ENCODE measurements at places on chromosomes 7 and 10.

- DNase-seq = peak; percentile 22
These were observed 22.9 kb upstream of the C10orf105 start for GRCh38 chr10:71742301-71743088.

DNA sequence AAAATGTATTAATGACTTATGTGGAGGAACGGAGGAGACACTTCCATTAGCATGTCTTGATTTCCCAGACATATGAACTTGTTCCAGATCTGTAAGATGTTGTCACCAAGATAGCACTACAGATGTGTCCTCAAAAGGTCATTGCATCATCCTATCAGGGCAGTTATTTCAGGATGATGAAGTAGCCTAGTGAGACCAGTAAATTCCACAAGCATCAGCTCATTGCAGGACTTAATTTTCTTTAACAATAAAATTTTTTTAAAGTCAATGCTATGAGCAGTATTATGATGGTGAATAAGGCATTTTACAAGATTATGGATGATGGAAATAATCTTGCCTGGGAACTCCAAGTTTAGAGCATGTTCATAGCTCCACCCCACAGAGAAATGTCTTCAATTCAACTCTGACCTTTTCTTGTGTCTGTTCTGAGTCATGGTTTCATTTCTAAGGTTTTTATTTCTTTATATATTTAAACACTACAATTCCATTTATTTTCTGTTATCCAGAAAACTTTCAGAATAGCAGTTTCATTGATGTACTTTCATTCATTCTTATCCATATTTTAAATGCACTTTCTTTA, 1203.3 kb upstream of the CELF2 start:
- DNase-seq = no peak

- DNase-seq = no peak
These were observed 131.8 kb downstream of the HECW1 start for GRCh38 chr7:43244232-43244631.

- no peak for DNase-seq
These were observed 8.0 kb downstream of the FLNC start for GRCh38 chr7:128838109-128838779.

GRCh38 chr10:127117125-127117524, 79.3 kb downstream of the INSYN2A start:
- DNase-seq = no peak

DNA sequence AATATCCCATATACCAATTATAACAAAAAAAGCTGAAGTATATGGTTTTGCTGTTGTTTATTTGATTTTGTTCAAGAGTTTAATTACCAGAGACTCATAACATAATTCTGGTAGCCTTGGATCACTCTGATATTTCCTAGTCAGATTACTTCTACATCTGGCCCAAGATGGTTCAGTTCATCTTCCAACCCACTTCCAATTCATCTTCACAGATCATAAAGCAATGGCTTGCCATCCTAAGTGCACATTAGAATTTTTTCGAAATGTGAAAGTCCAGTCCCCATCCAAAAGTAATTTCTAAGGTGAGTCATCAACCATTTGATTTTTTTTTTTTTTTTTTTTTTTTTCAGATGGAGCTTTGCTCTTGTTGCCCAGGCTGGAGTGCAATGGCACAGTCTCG, 8.0 kb upstream of the HIBADH start:
- no peak for DNase-seq

- DNase-seq = no peak
These were observed 168.3 kb downstream of the GLI3 start for GRCh38 chr7:42068554-42069280.

GRCh38 chr7:48296966-48297365, 125.7 kb downstream of the ABCA13 start:
- no peak for DNase-seq

DNA sequence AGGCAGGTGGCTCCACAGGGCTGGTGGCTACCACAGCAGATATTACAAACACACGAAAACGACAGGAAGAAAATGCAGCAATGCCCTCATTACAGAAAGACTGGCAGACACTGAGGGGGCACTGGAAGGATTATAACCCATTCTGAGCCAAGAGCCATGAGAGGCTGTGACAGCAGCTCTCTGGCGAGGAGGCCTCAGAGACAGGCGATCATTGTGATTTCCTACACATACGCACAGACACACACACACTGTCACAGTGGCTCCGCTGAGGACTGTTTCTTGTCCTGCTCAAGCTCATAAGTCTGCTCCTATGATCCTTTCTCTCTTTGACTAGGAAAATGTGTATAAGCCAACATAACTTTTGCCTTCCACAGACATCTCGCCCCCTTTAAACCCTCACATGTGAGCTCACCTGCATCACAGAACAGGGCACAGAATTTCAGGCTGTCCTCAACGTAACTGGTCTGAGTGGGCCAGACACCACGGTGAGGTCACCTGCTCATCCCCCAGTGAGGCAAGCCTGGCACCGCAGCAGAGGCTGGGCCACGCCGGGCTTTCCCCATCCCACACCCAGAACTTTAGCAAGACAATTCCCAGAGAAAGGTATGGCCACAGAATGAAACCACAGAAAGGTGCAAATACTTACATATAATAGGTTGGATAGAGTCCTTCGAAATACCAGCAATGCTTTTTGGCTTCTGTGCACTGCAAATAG, 51.7 kb downstream of the VOPP1 start:
- no peak for DNase-seq

DNA sequence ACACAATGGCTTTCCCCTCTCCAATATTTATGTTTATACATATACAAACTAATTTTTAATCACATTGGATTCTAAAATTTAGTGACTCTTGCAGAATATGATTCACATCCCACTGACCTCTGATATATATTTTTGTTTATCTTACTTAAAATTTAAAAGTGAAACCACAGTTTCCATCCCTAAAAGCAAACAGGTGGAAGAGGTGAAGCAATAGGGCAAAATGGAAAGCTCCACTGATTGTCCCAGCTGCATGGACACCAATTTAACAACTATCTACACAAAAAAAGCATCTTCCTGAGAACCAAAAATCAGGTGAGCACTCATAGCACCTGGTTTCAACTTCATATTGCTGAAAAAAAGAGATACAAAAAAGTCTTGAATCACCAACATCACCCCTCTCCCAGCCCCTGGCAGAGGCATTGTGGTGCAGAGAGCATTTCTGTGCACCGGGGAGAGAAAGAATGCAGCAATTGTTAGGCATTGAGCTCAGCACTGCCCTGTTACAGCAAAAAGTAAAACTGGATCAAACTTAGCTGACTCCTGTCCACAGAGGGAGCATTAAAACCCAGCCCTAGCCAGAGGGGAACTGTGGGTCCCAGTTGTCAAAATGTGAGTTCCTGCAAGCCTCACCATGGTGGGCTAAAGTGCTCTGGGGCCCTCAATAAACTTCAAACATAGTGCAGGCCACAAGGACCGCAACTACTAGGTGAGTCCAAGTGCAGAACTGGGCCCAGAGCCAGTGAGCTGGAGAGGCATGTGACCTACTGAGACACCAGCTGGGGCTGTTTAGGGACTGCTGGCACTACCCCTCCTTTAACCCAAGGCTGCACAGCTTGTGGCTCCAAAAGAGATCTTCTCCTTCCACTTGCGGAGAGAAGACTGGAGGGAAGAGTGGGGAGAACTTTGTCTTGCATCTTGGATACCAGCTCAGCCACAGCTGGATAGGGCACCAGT, 92.1 kb downstream of the SIRT1 start:
- DNase-seq = no peak

DNA sequence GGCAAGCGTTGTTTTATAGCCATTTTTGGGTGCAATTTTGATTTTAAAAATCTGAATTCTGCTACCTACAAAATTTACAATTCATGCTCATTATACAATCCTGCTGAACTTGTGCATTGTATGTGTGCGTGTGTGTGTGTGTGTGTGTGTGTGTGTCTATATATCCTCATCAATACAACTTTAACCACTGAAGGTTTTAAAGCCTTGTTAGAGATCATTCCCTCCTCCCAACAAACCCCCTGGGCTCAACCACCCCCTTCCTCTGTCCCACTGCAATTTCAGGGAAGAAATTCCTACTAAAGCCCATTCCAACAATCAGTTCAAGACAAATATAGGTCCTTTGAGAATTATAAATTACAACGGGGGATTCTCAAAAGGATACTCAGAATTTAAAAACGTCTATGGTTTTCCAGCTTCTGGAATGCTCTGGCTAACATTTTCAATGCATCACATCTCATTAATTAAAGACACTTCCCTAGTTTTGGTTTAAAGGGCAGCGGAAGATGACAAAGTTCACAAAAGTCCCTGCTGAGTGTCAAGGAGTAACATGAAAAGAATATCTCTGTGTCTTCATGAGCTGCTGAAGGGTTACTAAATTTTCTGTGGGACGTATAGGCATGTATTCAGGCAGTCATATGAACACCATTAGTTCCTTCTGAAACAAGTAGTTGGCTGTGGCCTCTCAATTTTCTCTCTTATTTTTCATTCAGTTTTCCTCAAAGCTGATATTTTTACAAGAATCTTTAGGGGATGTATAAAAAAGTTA, 889 bp upstream of the SEMA3A start:
- no peak for DNase-seq

GRCh38 chr10:27153845-27154193, 365 bp downstream of the YME1L1 start:
- no peak for DNase-seq

DNA sequence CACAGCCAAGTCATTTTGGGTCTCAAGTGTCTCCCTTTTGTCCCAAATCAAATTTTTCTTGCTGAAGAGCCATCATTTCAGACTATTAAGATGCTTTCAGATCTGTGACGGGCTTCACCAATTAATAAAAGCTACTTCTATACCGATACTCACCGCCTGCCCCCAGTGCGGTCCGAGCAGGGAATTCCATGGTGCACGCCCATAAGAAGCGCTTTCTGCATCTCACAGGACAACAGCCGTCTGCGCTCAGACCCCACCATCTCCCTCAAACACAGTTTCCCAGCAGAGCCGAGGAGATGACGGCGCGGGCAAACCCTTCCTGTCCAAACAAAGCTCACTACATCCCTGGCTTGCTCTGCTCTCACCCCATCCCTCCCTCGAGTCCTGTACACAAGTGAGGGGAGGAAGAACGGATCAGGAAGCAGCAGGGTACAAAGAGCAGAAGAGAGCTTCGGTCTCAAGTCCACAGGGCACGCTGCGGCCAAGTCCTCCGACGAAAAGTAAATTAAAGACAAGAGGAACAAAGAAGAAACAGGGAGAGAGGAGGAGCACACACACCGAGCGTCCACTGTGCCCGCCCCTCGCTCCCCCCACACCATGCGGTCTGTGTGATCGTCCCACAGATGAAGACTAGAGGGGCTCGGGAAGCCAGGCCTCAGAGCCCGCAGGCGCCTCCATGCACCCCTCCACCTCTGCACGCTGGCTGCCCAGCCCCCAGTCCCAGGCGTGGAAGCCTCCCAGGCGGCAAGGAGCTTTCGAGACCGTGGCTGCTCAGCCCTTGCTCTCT, 121.9 kb downstream of the MAD1L1 start:
- DNase-seq = no peak

DNA sequence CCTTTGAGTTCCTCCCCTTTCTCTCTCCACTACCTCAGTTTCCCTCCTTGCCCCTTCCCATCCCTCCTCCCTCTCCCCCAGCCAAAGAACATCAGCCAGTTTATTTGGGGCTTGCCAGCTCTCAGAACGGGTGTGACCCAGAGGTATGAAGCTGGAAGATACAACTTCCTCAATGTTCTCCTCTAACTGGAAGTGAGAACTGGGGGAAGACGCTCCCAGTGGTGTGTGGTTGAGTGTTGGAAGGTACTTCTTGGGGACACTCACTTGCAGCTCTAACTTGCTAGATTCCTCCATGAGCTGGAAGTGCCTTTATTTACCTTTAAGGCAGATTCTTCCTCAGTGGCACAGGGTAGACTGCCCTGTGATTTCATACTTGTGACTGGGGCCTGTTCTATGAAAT, 110.5 kb upstream of the HABP2 start:
- DNase-seq = no peak

GRCh38 chr7:81264116-81264515, 345.3 kb upstream of the SEMA3C start:
- DNase-seq = no peak

- no peak for DNase-seq
These were observed 6.5 kb downstream of the FAM53B start for GRCh38 chr10:124737708-124738107.

- no peak for DNase-seq
These were observed 64.7 kb upstream of the CAV2 start for GRCh38 chr7:116434820-116435341.

- DNase-seq = no peak
These were observed 37.1 kb downstream of the MAD1L1 start for GRCh38 chr7:2195400-2196246.

GRCh38 chr10:127157089-127157488, 39.3 kb downstream of the INSYN2A start:
- no peak for DNase-seq

GRCh38 chr10:94485094-94485493, 60.5 kb upstream of the HELLS start:
- DNase-seq = no peak

- peak; percentile 77 for DNase-seq
These were observed 94.0 kb downstream of the GRK5 start for GRCh38 chr10:119301397-119301796.

DNA sequence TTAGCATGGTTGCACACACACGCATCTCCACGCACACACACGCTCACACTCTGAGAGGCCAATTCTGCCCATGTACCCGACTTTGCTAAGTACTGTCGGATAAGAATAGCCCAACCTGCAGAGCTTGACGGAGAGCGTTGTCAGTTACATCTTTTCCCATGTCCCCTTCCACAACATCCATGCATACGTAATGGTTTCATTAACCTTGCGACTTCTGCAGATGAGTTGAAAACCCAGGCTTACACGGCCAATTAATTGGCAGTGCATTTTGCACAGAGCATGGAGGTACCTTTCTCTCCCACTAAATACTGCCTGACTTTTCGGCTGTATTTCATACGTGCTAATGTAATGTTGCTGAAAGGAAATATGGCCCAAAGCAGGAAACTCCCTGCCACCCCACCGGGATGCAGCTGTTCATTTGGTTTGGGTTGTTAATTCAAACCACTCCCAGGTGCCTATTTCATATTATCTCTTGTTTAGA, 291.2 kb upstream of the HABP2 start:
- no peak for DNase-seq

All from CD4-positive, alpha-beta memory T cell (primary cell).